ENCODE measurements at places on chromosomes 7 and 10. TPM values are rescaled to one million over a fixed set of nuclear protein-coding genes. Genes with fewer than 3 reads are reported as not detected.

DDC gene
- polyA plus RNA-seq: 10.4 TPM

HOXA11 gene
- polyA plus RNA-seq: 3.0 TPM

SPDYE2 gene
- polyA plus RNA-seq: not detected

CTNNA3 gene
- polyA plus RNA-seq: 0.03 TPM

CDNF gene
- polyA plus RNA-seq: 3.6 TPM

CHAT gene
- not detected for polyA plus RNA-seq

ZNF800 gene
- 15.4 TPM for polyA plus RNA-seq

MYOF gene
- 10.8 TPM for polyA plus RNA-seq

- no peaks in the 10 kb centered on the region for H3K4me1 ChIP-seq
- no peak overlapping the region for H3K27ac ChIP-seq
- DNase-seq: no peak
- no peaks in the 10 kb centered on the region for H3K36me3 ChIP-seq
Measured at GRCh38 chr7:15257689-15258088, 304.1 kb downstream of the AGMO start.

- H3K4me3 ChIP-seq: no peak overlapping the region
- H3K36me3 ChIP-seq: no peaks in the 10 kb centered on the region
- H3K27ac ChIP-seq: no peak overlapping the region
Measured at GRCh38 chr10:47418321-47418720, 34.2 kb upstream of the ZNF488 start.

DNA sequence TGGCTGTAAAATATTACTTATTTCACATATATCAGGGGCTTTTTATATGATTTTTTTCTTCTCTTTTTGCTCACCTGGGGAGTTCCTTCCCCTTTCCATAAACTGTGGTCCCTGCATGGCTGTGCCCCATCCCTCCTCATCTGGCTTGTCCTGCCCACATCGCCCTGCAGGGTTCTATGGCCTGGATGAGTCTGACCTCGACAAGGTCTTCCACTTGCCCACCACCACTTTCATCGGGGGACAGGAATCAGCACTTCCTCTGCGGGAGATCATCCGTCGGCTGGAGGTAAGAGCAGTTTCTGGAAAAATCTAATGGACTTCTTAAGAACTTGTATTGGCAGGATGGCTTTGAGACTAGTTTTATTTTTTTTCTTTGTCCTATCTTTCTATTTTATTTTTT lies 60.1 kb downstream of the OGDH start:
- peak; percentile 25 for DNase-seq
- no peak overlapping the region for H3K27ac ChIP-seq
- H3K4me3 ChIP-seq: no peak overlapping the region
- no peaks in the 10 kb centered on the region for H3K27me3 ChIP-seq
- peaks cover 7% of the 10 kb centered on the region for H3K4me1 ChIP-seq

- no peak overlapping the region for H3K27ac ChIP-seq
- H3K4me1 ChIP-seq: peaks cover 16% of the 10 kb centered on the region
- no peak for DNase-seq
- H3K36me3 ChIP-seq: peaks cover 20% of the 10 kb centered on the region
- no peak overlapping the region for H3K4me3 ChIP-seq
Measured at GRCh38 chr7:92075455-92076158, 58.7 kb downstream of the CYP51A1 start.

DNA sequence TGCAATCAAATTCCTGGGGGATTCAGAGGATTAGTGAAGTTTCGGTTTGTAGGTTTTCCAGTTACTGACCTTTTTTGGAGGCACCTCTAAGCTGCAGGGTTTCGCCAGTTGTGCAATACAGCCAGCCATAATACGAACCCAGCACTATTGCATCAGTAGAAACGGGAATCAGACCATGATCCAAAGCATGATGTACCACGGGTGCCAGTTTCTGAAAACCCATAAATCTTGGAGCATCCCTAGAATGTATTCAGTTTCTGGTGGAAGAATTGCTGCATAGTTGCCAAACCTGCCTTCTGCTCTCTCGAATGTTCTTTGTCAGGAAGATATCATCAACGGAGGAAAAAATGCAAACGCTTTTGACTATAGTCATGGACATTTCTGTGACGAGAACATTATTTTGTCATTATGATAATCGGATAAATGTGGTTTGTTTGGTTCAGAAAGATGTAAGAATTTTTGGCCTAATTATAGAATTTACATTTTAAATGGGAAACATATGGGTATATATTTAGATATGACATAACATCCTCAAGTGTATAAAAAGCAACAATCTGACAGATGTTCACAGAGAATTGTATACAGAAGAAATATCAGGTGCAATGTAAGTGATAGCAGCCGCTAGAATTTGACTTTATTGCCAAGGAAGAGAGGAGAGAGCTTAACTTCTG lies 186.2 kb upstream of the PRKCQ start:
- DNase-seq: no peak
- no peaks in the 10 kb centered on the region for H3K4me1 ChIP-seq

- H3K36me3 ChIP-seq: no peaks in the 10 kb centered on the region
- H3K27ac ChIP-seq: peak overlapping the region; percentile 59
- peaks cover 10% of the 10 kb centered on the region for H3K4me1 ChIP-seq
- H3K27me3 ChIP-seq: no peaks in the 10 kb centered on the region
Measured at GRCh38 chr10:29725133-29725720, 90.5 kb upstream of the SVIL start.

DNA sequence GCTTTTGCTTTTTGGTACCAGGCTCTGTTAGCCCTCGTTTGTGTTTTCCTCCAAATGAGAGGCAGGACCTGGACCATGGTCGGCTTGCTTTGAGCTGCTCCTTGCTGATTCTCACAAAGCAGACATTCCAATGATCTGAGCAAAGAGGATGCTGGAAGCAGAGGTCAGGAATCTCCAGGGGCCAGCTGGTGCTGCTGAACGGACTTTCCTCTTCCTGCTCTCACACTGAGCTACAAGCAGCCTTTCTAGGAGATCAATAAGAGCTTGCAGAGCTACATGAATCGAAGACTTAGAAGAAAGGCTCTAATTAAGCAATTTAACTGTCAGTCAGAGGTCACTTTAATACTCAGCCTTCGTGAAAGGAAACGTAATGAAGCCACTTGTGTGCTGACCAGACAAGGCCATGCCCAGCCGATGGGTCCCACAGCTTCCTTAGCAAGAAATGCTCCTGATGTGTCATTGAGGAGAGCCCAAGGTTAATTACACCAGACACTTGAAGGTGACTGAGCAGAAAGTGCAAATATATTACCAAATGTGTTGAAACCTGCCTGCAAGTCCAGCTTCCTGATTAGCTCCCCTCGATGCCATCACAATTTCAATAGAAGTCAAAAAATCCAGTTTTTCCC lies 151.3 kb upstream of the RSU1 start:
- H3K27me3 ChIP-seq: no peaks in the 10 kb centered on the region
- peak; percentile 15 for DNase-seq
- peak overlapping the region; percentile 49 for H3K27ac ChIP-seq
- H3K36me3 ChIP-seq: no peaks in the 10 kb centered on the region
- H3K4me3 ChIP-seq: no peak overlapping the region

GRCh38 chr10:61338146-61338545 lies 115.0 kb downstream of the TMEM26 start:
- H3K27ac ChIP-seq: no peak overlapping the region
- H3K36me3 ChIP-seq: no peaks in the 10 kb centered on the region
- DNase-seq: no peak

- no peak overlapping the region for H3K4me3 ChIP-seq
- no peaks in the 10 kb centered on the region for H3K4me1 ChIP-seq
- H3K27ac ChIP-seq: no peak overlapping the region
- no peaks in the 10 kb centered on the region for H3K27me3 ChIP-seq
- no peak for DNase-seq
Measured at GRCh38 chr10:10903620-10904019, 114.1 kb upstream of the CELF2 start.

DNA sequence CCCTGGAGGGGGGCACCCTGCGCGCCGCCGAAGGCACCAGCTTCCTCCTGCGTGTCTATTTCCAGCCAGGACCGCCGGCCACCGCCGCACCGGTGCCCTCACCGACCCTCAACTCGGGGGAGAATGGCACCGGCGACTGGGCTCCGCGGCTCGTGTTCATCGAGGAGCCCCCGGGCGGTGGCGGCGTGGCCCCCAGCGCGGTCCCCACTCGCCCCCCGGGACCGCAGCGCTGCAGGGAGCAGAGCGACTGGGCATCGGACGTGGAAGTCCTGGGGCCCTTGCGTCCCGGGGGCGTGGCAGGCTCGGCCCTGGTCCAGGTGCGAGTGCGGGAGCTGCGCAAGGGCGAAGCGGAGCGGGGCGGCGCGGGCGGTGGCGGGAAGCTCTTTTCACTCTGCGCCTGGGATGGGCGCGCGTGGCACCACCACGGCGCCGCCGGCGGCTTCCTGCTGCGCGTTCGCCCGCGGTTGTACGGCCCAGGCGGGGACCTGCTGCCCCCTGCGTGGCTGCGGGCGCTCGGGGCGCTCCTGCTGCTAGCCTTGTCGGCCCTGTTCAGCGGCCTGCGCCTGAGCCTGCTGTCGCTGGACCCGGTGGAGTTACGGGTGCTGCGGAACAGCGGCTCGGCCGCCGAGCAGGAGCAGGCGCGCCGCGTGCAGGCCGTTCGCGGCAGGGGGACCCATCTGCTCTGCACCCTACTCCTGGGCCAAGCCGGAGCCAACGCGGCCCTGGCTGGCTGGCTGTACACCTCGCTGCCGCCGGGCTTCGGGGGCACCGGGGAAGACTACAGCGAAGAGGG lies 594 bp downstream of the CNNM1 start:
- peak overlapping the region; percentile 56 for H3K4me3 ChIP-seq
- DNase-seq: no peak
- peaks cover 10% of the 10 kb centered on the region for H3K4me1 ChIP-seq
- H3K36me3 ChIP-seq: no peaks in the 10 kb centered on the region

DNA sequence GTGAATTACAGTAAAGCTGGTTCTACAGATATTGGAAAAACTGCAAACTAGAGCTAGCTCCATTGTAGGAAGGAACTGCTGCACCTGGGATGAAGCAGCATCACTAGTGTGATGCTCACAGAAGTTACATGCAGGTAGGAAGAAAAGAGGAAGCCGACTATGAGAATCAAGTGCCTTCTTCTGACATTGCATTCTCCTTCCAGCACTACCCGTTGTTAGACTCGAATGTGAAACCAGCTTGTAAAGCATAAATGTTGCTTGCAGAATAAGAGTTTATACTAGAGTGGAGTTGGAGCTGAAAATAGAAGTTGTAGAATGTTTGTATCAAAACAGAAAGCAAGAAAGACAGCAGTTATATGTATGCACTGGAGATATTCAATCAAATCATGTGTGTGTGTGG lies 49.9 kb downstream of the TRIM24 start:
- DNase-seq: no peak
- no peak overlapping the region for H3K4me3 ChIP-seq
- H3K27ac ChIP-seq: no peak overlapping the region
- H3K27me3 ChIP-seq: no peaks in the 10 kb centered on the region
- peaks cover 8% of the 10 kb centered on the region for H3K4me1 ChIP-seq
- no peaks in the 10 kb centered on the region for H3K36me3 ChIP-seq

GRCh38 chr10:86506499-86506898 lies 15.1 kb downstream of the WAPL start:
- H3K36me3 ChIP-seq: peaks cover 3% of the 10 kb centered on the region
- H3K27me3 ChIP-seq: no peaks in the 10 kb centered on the region
- no peak overlapping the region for H3K27ac ChIP-seq
- no peaks in the 10 kb centered on the region for H3K4me1 ChIP-seq
- DNase-seq: no peak
- H3K4me3 ChIP-seq: no peak overlapping the region

DNA sequence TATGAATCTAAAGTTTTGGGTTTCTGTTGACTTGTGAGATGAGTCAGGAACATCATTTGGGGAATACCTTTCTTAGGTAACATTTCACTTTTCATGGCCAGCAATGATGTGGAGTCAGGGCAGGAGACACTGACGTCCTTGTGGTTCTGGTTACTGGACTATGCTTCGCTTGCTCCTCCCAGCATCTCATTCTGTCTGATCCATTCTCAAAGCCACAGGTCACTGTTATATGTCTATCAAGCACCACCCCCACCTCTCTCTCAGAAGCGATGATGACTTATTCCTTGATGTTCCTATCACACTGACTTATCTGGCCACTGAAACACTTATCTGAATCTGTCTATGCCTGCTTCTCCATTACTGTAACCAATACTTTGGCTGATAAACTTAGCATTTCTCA lies 51.6 kb downstream of the TES start:
- peaks cover 4% of the 10 kb centered on the region for H3K27me3 ChIP-seq
- H3K27ac ChIP-seq: no peak overlapping the region
- H3K36me3 ChIP-seq: no peaks in the 10 kb centered on the region
- peaks cover 3% of the 10 kb centered on the region for H3K4me1 ChIP-seq
- DNase-seq: no peak
- no peak overlapping the region for H3K4me3 ChIP-seq

GRCh38 chr7:112115880-112116279 lies 90.3 kb downstream of the DOCK4 start:
- H3K4me1 ChIP-seq: peaks cover 13% of the 10 kb centered on the region
- DNase-seq: no peak
- H3K27ac ChIP-seq: no peak overlapping the region

- DNase-seq: no peak
- no peak overlapping the region for H3K27ac ChIP-seq
- no peaks in the 10 kb centered on the region for H3K4me1 ChIP-seq
- no peaks in the 10 kb centered on the region for H3K36me3 ChIP-seq
Measured at GRCh38 chr7:69762821-69763352, 164.6 kb downstream of the AUTS2 start.

DNA sequence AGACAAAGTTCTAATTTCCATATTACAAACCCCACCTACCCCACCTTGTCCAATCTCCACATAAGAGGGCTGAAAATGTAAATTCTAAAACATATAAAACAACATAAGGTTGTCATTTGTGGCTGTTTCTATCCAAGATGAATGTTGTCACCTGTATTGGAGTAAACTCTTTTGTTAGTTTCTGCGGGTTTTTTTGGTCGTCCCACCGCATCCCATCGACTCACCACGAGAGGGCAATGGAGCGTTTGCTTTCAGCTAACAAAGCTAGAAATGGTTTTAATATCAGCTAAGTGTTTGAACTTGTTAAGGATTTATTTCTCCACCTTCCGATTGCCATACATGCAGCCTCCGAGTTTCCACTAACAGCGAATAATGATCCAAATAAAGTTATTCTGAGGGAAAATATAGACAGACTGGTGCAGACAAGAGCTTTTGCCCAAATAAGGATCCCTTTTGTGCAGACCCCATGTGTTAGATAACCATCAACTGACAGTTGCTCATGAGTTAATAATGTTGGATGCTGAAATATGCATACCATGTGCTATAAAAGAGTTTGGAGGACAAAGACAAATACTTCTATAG lies 137.2 kb downstream of the ARID5B start:
- H3K36me3 ChIP-seq: no peaks in the 10 kb centered on the region
- no peak overlapping the region for H3K4me3 ChIP-seq
- no peaks in the 10 kb centered on the region for H3K27me3 ChIP-seq
- H3K4me1 ChIP-seq: peaks cover 33% of the 10 kb centered on the region

DNA sequence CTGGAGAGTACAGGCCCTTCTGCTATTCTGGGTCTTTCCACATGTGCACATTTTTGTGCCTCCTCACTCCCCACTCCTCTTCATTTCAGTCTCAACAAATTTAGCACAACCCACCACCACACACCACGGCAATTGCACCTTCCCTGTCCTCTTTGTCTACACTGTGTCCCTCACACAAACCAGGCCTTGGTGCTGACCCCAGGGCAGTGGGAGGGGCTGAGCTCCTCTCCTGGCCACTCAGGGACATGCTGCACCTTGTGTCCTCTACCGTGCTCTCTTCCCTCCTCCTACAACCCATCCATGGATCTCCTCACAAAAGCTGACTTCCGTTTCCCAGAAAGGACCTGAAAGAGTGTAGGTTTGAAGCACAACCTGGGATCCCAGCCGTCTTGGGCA lies 90.9 kb upstream of the IKZF1 start:
- H3K4me1 ChIP-seq: no peaks in the 10 kb centered on the region
- DNase-seq: no peak
- H3K27me3 ChIP-seq: no peaks in the 10 kb centered on the region
- no peak overlapping the region for H3K27ac ChIP-seq

All from adrenal gland (tissue), 19 donors.